Activated T-cell treated with anti-CD3 and anti-CD28 coated beads, Interleukin-2, amount 50 U/mL, for 72 hours (primary cell): ENCODE measurements at places on chromosomes 12 and 14. TPM values are rescaled to one million over a fixed set of nuclear protein-coding genes. Genes with fewer than 3 reads are reported as not detected.

GRCh38 chr14:72646861-72647528, 246.9 kb downstream of the DPF3 start:
- H3K27me3 ChIP-seq: no peaks in the 10 kb centered on the region
- H3K4me3 ChIP-seq: no peak overlapping the region
- H3K27ac ChIP-seq: no peak overlapping the region
- no peak for DNase-seq
- no peaks in the 10 kb centered on the region for H3K4me1 ChIP-seq
- H3K36me3 ChIP-seq: no peaks in the 10 kb centered on the region

DNA sequence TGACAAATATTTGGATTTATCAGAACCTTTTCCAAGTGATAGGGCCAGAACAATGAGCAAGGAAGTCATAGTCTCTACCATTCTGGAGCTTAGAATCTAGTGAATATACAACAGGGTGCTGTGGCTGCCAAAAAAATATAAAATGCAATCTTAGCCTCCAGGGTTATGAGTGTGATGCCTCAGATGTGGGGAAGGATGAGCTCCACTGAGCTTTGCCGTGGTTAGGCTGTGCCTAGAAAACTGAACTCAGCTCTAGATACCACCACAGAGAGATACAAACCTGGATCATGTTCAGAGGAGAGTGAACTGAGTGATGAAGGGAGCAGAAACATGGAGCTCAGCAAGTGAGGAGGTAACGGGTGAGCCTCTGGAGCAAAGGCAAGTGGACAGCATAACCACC, 138.1 kb upstream of the HIF1A start:
- DNase-seq: no peak
- H3K4me3 ChIP-seq: no peak overlapping the region
- peaks cover 61% of the 10 kb centered on the region for H3K4me1 ChIP-seq
- H3K27ac ChIP-seq: peak overlapping the region; percentile 75
- H3K27me3 ChIP-seq: no peaks in the 10 kb centered on the region

Gene POTEG
- total RNA-seq: not detected

GRCh38 chr12:91127751-91128150, 16.5 kb upstream of the LUM start:
- DNase-seq: no peak
- H3K4me3 ChIP-seq: no peak overlapping the region
- H3K27ac ChIP-seq: no peak overlapping the region
- H3K4me1 ChIP-seq: no peaks in the 10 kb centered on the region
- no peaks in the 10 kb centered on the region for H3K27me3 ChIP-seq
- H3K36me3 ChIP-seq: no peaks in the 10 kb centered on the region

- H3K27ac ChIP-seq: no peak overlapping the region
- DNase-seq: no peak
- peaks cover 6% of the 10 kb centered on the region for H3K4me1 ChIP-seq
- H3K4me3 ChIP-seq: no peak overlapping the region
- H3K36me3 ChIP-seq: peaks cover 2% of the 10 kb centered on the region
Measured at GRCh38 chr14:96997996-96998395, 200.8 kb downstream of the VRK1 start.

Gene SIX6
- not detected for total RNA-seq

- H3K27me3 ChIP-seq: peaks cover 6% of the 10 kb centered on the region
- no peaks in the 10 kb centered on the region for H3K36me3 ChIP-seq
- no peak overlapping the region for H3K27ac ChIP-seq
- no peaks in the 10 kb centered on the region for H3K4me1 ChIP-seq
Measured at GRCh38 chr12:5467931-5468330, 36.0 kb downstream of the NTF3 start.

DNA sequence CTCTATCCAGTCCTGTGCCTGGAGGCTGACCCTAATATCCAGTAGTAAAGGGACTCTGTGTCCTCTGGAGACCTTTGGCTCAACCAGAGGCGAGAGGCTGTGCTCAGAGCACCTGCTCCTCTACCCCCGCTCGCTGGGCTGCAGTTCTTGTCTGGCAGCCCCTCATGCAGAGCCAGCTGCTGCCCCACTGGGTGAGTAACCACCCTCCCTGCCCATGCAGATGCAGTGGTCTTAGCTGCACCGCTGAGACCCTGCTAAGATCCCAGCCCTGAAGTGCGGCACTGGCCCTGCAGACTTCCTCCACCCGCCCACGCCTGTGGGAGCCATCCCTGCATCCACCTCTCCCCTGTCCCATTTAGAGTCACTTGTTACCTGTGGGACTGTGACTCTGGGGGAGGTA, 347.5 kb upstream of the SFSWAP start:
- peaks cover 28% of the 10 kb centered on the region for H3K27me3 ChIP-seq
- no peak overlapping the region for H3K27ac ChIP-seq
- H3K4me3 ChIP-seq: no peak overlapping the region
- no peaks in the 10 kb centered on the region for H3K36me3 ChIP-seq

DNA sequence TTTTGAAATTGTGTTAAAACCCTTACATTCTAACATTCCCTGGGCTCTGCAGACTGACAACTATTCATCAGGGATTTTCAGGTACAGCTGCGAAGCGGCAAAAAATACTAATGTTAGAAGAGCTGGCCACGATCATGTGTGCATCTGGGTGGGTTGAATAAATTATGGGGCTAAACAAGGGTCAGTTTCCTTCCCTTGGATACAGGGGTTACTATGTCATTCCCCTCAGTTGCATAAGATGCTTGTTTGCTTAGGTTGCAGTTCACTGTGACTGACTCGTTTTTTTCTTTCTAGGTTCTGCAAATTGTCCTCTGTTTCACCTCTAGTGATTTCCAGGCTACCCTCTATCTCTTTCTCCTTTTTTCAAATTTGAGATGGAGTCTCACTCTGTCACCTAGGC, 58.1 kb upstream of the GRIP1 start:
- no peaks in the 10 kb centered on the region for H3K27me3 ChIP-seq
- peaks cover 2% of the 10 kb centered on the region for H3K36me3 ChIP-seq
- no peak overlapping the region for H3K27ac ChIP-seq

DNA sequence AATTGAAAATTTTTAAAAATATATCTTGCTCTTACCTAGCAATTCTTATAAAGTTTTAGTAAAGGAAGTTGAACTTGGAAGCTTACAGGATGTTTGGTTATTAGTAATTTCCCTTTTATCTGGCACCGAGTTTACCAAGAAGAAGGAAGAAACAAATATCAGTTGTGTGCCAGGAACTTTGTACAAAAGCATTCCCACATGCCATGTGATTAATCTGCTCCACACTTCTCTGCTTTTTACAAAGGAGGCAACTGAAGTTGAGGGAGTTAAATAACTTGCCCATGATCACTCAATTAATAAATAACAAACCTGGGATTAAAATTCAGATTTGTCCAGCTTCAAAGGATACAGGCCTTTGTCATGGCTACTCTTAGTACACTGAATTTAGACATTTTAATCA, 122.5 kb upstream of the BCAT1 start:
- peaks cover 34% of the 10 kb centered on the region for H3K4me1 ChIP-seq
- no peak overlapping the region for H3K4me3 ChIP-seq

DNA sequence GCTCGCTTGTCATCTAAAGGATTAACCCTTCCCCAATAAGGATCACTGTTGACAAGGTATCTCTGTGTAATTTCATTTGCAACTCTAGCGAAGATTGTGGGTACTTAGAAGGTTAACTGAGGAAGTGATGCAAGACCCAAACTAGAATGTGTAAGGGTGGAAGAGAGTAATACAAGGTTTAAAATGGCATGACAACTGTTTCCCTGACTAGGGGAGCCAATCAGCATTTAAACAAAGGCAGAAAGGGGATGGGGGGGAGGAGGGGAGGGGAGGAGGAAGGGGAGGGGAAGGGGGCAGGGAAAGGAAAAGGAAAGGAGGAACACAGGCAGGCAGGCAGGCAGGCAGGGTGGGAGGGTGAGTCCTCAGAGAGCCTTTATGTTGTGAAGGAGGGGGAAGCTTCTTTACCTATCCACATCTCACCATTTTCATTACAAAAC, 31.1 kb downstream of the NRDE2 start:
- H3K27ac ChIP-seq: peak overlapping the region; percentile 95
- peak overlapping the region; percentile 6 for H3K4me3 ChIP-seq
- H3K27me3 ChIP-seq: no peaks in the 10 kb centered on the region
- H3K36me3 ChIP-seq: peaks cover 10% of the 10 kb centered on the region

Gene NELL2
- total RNA-seq: 66.0 TPM

- no peaks in the 10 kb centered on the region for H3K4me1 ChIP-seq
- no peak overlapping the region for H3K27ac ChIP-seq
- H3K36me3 ChIP-seq: no peaks in the 10 kb centered on the region
- no peak overlapping the region for H3K4me3 ChIP-seq
Measured at GRCh38 chr12:128240745-128241144, 26.2 kb upstream of the TMEM132C start.

- H3K4me1 ChIP-seq: no peaks in the 10 kb centered on the region
- no peak overlapping the region for H3K27ac ChIP-seq
- DNase-seq: no peak
- H3K27me3 ChIP-seq: peaks cover 12% of the 10 kb centered on the region
Measured at GRCh38 chr14:75370416-75371205, 57.2 kb upstream of the JDP2 start.

DNA sequence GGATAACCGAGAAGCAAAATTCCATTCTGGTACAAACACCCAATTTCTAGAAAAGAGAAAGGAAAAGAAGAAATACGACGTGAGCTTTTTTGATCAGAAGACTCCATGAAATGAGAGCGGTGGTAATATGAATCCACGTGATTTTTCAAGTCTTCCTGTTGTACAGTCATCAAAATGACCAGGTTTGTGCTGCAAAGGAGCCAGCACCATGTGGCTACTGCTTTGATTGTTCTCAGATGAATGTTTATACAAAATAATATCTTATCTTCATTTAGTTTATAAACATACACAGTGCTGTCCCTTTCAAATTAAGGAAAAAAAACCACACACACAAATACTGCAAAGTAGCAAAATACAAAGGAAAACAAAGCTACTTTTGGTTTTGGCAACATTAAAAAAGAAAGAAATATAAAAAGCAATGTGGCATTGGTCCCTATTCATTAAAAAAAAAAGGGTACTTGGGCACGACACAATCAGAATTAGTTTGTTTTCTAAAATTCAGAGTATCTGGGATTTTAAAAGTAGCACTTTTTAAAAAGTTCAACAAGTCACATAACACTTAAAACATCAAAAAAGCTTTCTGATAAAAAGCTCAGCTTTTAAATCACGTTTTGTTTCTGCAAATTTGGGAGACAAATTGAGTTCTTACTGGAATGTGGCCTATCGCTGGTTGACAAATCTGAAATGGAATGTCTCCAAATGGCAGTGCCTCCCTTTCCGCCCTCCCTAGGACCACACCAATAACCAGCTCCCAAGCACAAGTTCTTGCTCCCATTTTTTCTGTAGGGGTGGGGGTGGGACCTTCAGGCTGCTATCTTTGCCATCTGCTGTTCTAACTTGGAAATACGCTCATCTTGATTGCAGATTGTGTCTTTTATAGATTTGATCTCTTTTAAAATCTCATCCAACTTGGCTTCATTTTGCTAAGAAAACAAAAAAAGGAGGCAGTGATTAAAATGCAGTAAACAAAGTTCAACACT, 13.2 kb upstream of the SELPLG start:
- no peak for DNase-seq
- H3K4me1 ChIP-seq: peaks cover 49% of the 10 kb centered on the region
- H3K27ac ChIP-seq: peak overlapping the region; percentile 86

GRCh38 chr12:96986883-96987523, 79.9 kb downstream of the NEDD1 start:
- no peak overlapping the region for H3K27ac ChIP-seq
- peaks cover 47% of the 10 kb centered on the region for H3K27me3 ChIP-seq
- DNase-seq: peak; percentile 16
- no peaks in the 10 kb centered on the region for H3K36me3 ChIP-seq
- peaks cover 8% of the 10 kb centered on the region for H3K4me1 ChIP-seq

DNA sequence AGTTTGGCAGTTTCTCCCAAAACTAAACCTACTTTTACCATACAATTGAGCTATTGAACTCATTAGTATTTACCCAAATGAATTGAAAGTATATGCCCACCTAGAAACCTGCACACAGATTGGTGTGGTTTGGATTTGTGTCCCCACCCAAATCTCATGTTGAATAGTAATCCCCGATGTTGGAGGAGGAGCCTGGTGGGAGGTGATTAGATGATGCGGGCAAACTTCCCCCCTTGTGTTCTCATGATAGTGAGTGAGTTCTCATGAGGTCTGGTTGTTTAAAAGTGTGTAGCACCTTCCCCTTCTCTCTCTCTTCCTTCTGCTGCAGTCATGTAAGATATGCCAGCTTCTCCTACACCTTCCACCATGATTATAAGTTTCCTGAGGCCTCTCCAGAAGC, 4.0 kb upstream of the KRT6C start:
- no peak overlapping the region for H3K4me3 ChIP-seq
- no peak overlapping the region for H3K27ac ChIP-seq
- no peaks in the 10 kb centered on the region for H3K4me1 ChIP-seq
- H3K36me3 ChIP-seq: no peaks in the 10 kb centered on the region

Gene RHOJ
- not detected for total RNA-seq

- H3K4me3 ChIP-seq: no peak overlapping the region
- no peaks in the 10 kb centered on the region for H3K4me1 ChIP-seq
- peaks cover 2% of the 10 kb centered on the region for H3K36me3 ChIP-seq
- no peak overlapping the region for H3K27ac ChIP-seq
- DNase-seq: no peak
- no peaks in the 10 kb centered on the region for H3K27me3 ChIP-seq
Measured at GRCh38 chr14:92719421-92719820, 29.0 kb downstream of the LGMN start.

- no peak overlapping the region for H3K4me3 ChIP-seq
- H3K27me3 ChIP-seq: no peaks in the 10 kb centered on the region
- H3K27ac ChIP-seq: no peak overlapping the region
- H3K36me3 ChIP-seq: no peaks in the 10 kb centered on the region
Measured at GRCh38 chr14:58816416-58817115, 178.8 kb downstream of the DACT1 start.

DNA sequence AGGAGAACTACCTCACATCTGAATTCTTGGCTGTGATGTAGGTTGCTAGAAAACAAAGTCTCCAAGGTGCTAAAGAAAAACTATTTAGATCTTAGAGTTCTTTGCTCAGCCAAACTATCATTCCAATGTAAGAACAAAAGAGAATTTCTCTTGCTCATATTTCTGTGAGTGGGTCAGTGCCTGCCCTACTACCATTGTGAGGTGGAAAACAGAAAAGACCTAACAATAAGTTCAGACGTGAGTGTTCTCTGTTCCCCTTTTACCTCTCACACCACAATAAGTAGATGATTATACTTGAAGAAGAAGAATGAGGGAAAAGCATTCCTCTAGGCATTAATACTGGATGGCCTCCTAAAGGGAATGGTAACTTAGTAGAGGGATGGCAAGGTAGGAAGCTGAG, 187.4 kb upstream of the KITLG start:
- H3K36me3 ChIP-seq: no peaks in the 10 kb centered on the region
- H3K4me3 ChIP-seq: no peak overlapping the region
- no peak overlapping the region for H3K27ac ChIP-seq
- H3K4me1 ChIP-seq: no peaks in the 10 kb centered on the region
- H3K27me3 ChIP-seq: no peaks in the 10 kb centered on the region
- DNase-seq: no peak

- no peak for DNase-seq
- peaks cover 2% of the 10 kb centered on the region for H3K36me3 ChIP-seq
- peaks cover 11% of the 10 kb centered on the region for H3K4me1 ChIP-seq
- no peaks in the 10 kb centered on the region for H3K27me3 ChIP-seq
Measured at GRCh38 chr12:124833693-124834122, 30.0 kb downstream of the SCARB1 start.
